Cerebellum (tissue), 4 donors: ENCODE measurements at places on chromosomes 13 and 19.

DNA sequence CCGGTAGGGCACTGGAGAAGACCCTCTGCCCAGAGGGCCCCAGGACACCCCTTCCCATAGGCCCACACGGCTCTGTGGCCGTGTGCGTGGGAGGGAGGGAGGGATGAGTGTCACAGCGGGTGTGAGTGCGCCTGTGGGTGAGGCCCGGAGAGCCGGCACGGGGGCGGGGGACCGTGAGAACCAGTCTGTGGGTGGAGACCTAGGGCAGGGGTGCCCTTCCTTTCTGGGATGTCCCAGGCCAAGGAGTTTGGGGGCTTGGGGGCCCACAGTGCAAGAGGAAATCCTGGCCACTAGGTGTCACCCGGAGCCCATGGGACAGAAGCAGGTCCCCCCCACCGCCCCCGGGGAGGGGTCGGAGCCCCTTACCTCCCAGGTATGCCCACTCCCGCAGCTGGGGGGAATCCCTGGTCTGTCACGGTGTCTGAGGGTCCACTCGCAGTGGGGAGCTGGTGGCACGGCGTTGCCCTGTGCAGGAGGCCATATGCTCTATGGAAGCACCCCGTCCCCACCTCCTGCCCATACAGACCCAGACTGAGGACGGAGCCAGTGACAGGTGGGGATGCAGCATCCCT, 16.0 kb upstream of the SLC7A10 start:
- DNase-seq, result no peak

- DNase-seq, result no peak
Measured at GRCh38 chr19:5179256-5179655, 161.4 kb downstream of the PTPRS start.

- DNase-seq, result peak; percentile 8
Measured at GRCh38 chr13:59906413-59907049, 257.2 kb downstream of the DIAPH3 start.

- no peak for DNase-seq
Measured at GRCh38 chr19:33492090-33492489, 29.5 kb downstream of the PEPD start.

GRCh38 chr19:36073121-36073876, 18.6 kb downstream of the WDR62 start:
- DNase-seq, result no peak

GRCh38 chr19:49201042-49201441, 43.5 kb downstream of the TRPM4 start:
- DNase-seq, result no peak

GRCh38 chr19:16336571-16336970, 11.9 kb downstream of the KLF2 start:
- no peak for DNase-seq

- no peak for DNase-seq
Measured at GRCh38 chr13:109697936-109698335, 88.4 kb downstream of the IRS2 start.

GRCh38 chr19:16378291-16378889, 53.8 kb downstream of the KLF2 start:
- no peak for DNase-seq

GRCh38 chr13:26515721-26516120, 41.8 kb upstream of the WASF3 start:
- no peak for DNase-seq

DNA sequence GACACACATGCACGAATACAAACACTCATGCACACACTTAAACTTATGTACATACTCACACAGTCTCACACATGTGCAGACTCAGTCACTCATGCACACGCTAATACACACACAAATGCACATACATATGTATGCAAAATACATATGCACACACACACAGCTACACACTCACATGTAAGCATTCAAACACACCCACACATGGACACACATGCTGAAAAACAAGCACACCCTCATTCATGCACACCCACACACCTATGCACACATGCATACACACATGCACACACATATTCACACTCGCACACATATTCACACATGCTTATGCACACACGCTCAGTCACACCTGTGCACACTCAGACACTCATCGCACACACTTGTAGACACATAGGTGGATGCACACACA, 9.3 kb downstream of the MUC16 start:
- DNase-seq, result no peak

DNA sequence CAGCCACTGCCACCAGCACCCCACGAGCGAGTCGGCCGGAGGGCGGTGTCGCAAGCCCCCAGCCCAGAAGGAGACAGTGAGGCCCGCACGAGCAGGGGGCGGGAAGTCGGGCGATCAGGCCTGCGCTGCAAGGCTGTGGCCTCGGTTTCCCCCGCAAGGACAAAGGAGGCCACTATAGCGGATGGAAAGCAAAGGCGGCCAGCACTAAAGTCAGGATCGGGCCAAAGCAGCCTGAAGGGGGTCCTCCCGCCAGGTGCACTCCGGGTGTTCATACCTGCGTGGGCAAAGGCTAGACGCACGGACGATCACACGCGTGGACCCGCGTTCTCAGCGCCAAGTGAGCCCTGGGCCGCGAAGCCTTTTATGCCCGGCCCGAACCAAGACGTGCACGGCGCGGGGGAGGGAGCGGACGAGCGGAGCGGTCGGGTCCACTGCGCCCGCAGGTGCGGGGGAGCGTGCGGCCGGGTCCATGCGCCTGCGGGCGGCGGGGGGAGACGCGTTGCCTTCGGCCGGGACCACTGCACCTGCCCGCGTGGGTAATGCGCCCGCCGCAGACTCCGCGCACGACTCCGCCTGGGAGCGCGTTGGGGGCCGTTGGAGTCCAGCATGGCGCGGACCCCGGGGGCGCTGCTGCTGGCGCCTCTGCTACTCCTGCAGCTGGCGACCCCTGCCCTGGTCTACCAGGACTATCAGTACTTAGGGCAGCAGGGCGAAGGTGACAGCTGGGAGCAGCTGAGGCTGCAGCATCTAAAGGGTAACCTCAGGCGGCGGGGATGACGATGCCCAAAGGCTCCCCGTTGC, at the start of the genes PRDX2 and THSD8:
Gene PRDX2, minus strand, starts transcription at position 335 of the 801 bp plus-strand sequence. CDS start 539 bp downstream, outside the sequence.
Gene THSD8, plus strand, starts transcription at position 604 of the 801 bp plus-strand sequence. Its CDS starts 3 bp downstream, at position 607.
- peak; percentile 93 for DNase-seq

GRCh38 chr13:104571161-104571892, 1505.1 kb upstream of the SLC10A2 start:
- DNase-seq, result peak; percentile 49

GRCh38 chr13:43324129-43324528, 300.7 kb downstream of the DNAJC15 start:
- no peak for DNase-seq

GRCh38 chr13:40780822-40781401, 8.5 kb upstream of the SLC25A15 start:
- no peak for DNase-seq

GRCh38 chr19:48397263-48398101, 4.0 kb downstream of the GRIN2D start:
- no peak for DNase-seq

DNA sequence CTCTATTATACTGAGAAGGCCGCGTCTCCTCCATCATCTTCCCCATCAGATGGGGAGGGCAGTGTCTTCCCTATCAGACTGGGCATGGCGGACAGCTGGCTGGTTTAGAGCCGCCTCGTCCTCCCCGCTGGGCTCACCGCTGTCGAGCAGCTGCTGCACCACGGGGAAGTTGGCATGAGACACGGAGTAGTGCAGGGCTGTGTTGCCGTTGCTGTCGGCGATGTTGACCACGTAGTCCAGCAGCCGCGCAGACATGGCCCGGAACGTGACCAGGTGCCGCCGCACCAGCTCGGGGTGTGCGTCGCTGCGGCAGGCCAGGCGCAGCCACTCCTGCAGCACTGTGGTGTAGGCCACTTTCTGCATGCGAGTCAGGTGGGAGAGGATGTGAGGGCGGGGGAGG, 18.8 kb upstream of the SPC24 start:
- no peak for DNase-seq

DNA sequence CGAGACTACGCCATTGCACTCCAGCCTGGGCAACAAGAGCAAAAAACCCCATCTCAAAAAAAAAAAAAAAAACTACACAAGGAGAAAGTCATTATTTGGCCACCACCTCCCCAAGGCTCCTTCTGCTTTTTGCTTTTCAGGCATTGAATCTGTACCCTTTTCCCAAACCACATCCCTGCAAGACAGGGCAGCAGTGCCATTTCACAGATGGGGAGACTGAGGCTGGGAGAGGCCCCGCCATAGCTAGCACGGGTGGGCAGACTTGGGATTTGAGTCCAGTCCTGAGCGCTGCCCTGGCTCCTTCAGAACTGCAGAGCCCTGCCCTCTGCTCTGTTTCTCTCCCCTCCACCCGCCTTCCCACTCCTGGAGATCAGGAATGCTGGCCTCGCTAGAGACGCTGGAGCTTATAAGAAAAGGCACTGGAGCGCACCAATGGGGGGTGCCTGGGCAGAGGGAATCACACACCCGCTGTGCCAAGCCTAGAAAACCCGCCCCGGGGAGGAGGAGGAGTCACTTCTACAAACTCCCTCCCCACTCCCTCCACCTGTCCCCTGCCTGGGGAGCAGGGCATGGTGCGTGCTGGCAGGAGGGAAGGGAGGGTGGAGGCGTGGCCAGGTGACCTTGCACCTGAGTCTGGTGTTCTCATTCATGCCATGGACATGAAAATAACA, 17.6 kb downstream of the TJP3 start:
- no peak for DNase-seq

DNA sequence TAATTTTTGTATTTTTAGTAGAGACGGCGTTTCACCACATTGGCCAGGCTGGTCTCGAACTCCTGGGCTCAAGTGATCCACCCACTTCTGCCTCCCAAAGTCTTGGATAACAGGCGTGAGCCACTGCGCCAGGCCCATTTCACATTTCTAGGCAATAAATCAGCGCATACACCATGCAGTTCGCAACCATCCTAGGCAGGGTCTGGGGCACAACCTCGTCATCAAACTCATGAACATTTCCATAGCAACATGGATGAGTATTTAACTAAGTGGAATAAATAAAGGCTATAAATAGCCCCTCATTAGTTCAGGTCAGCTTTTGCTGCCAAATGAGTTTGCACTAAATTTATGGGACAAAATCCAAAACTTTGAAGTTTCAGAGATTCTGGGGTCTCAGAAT, 8.2 kb downstream of the MEIS3 start:
- DNase-seq, result no peak

DNA sequence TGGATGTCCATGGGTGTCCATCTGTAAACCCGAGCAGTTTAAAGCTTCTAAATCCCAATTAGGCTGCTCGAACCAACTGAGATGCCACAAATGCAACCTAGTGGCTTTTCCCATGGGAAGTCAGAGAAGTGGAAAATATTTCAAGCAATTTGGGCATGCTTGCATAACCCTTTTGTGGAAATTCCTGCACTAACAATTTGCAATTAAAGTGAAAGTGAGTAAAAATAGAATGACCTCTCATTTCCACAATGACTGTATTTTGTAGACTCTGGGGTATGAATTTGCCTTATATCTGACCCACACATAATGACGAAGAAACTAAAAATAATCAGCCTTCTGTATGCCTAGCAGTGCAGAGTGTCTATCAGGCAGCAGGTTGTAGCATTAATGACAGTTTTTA, 91.8 kb upstream of the TSC22D1 start:
- no peak for DNase-seq

DNA sequence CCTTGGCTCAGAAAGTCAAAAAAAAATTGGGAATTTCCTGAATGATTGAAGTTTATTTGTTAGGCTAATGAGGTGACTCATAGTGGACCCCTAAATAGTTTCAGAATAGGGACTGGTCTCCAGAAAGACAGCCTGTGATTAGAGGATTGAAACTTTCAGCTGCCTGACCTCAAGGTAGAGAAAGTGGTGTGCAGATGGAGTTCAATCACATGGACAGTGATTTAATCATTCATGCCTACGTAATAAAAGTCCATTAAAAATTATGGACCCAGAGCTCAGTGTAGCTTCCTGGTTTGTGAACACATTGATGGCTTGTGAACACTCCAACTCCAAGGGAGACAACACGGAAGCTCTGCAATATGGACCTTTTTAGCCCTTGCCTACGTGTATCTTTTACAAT, 533.2 kb upstream of the PCDH9 start:
- no peak for DNase-seq

DNA sequence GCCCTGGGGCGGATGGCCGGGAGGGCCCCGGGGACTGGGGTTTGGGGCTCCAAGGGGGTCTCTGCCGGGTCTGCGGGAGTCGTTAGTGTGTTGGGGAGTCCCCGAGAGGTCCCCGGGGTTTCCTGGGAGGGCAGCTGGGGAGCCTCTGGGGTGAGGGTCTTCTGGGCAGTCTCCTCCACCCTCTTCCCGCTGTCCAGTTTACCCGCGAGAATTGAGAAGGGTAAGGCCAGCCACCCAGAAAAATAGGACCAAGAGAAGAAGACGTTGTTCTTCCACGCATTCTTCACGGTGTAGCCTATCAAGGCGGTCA, 1.0 kb upstream of the ETFB start:
- DNase-seq, result no peak

DNA sequence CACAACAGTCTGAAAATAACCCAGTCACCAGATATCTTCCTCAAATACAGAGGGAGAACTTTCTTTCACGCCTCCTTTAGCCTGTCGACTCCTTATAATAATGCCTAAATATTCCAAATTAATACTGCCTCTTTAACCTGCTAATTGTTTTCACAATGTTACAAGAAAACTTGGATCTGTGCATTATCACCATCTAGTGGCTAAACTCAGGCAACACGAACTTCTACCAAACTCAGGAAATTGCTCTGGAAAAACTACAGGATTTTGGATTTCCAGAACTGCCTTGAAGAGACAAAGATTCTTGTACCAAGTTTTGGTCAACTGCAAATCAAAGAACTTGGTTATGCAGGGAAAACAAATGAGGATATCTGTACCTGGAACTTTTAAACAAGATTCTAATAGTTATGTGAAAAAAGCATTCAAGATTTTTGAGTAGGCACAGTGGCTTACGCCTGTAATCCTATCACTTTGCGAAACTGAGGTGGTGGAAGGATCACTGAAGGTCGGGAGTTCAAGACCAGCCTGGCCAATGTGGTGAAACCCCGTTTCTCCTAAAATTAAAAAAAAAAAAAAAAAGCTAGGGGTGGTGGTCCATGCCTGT, 10.8 kb downstream of the CLN5 start:
- peak; percentile 37 for DNase-seq

GRCh38 chr19:54339646-54340358, 840 bp upstream of the LILRA4 start:
- no peak for DNase-seq

GRCh38 chr13:36353001-36353400, 6.8 kb upstream of the SPART start:
- no peak for DNase-seq

- no peak for DNase-seq
Measured at GRCh38 chr19:32813862-32814425, 55.6 kb downstream of the SLC7A9 start.

GRCh38 chr13:78608252-78608687, 4.9 kb upstream of the POU4F1 start:
- DNase-seq, result no peak

- no peak for DNase-seq
Measured at GRCh38 chr13:108328848-108329247, 59.3 kb downstream of the TNFSF13B start.

GRCh38 chr13:112933649-112934048, 35.4 kb upstream of the MCF2L start:
- DNase-seq, result peak; percentile 77

- no peak for DNase-seq
Measured at GRCh38 chr13:46620471-46620870, 67.5 kb downstream of the LRCH1 start.

- no peak for DNase-seq
Measured at GRCh38 chr13:61880578-61881283, 465.1 kb upstream of the PCDH20 start.
